ENCODE measurements at places on chromosomes 1 and 21.
A peak's percentile ranks its signal among the peaks of the same experiment; 100 is the strongest.

GRCh38 chr1:182826892-182827291, 12.3 kb upstream of the DHX9 start:
- no peak for DNase-seq

- no peak for DNase-seq
Measured at GRCh38 chr1:234690872-234691271, 80.9 kb upstream of the IRF2BP2 start.

GRCh38 chr1:244097523-244098405, 46.7 kb downstream of the ZBTB18 start:
- no peak for DNase-seq

DNA sequence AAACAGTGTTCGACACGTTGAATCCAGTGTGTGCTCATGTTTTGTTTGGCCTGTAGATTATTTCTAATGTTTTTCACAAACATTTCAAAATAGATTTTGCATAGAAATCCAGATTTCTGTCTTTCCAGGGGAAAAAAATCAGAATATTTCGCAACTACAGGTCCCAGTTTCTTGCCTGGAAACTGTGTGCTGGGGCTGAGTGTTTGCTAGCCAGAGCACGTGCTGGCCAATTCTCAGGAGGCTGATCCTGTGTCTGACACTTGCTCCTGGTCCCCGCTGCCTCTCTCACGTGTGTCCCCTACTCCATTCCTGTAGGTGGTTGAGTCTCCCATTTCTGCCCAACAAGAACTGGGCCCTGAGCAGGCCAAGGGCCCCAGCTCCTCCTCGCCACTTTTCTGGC, 2.4 kb downstream of the MAB21L3 start:
- DNase-seq = no peak

GRCh38 chr1:228734881-228735801, at the start of gene RHOU:
Gene RHOU (plus strand): TSS chr1:228735479. CDS start chr1:228735743, 264 bp downstream.
- peak; percentile 50 for DNase-seq

DNA sequence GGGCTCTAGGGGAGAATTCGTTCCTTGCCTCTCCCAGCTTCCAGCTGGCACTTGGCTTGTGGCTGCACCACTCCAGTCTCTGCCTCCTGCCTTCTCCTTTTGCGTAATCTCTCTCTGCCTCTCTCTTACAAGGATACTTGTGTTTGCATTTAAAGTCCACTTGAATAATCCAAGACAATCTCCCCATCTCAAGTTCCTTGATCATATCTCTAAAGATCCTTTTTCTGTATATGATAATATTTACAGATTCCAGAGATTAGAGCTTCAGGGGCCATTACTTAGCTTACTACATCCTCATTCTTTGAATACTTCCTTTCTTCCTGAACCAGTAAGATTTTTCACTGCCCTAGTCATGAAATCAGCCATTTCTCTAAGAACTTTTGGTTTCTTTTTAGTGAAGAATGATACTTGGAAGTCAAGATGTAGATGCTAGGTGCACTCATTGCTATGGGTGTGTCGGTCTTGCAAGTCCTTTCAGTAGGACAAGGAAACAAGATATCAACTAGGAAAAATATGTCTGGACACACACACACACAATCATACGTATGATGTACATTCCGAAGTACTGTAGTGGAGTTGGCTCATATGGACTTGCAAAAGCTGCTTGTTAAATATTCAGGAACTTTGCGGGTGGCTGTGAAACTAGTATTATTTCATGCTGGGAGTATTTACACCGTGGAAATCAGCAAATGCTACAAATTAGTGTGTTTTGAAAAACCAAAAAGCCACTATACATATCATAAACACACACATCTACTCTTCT, 20.8 kb upstream of the RLF start:
- DNase-seq = no peak

DNA sequence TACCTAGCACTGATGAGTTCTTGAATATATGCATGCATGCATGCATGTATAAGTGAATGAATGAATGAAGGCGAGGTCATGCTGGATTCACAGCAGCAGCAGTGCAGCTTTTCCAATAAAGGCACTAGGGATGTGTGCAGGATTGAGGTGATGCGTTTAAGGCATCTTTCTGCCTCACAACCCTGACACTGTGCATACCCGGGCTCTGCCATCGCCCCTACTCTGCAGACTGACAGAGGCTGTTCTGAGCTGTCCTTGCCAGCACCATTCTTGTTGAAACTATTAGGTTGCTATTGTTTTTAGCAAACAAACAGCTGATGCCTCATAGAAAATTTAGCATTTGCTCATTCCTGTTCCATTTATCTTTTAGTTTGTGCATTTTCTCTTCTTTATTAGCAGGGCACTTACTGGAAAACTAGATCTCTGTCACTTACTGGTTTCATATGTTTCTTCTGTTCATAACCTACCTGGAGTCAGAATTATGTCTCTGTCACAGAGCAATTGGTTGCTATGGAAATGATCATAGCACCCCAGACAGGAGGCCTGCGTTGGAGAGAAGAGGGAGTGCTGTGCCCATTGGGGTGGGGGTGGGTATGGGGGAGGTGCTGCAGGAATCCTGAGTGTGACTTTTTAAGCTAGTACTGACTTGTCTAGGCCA, 79.0 kb downstream of the CD58 start:
- no peak for DNase-seq

DNA sequence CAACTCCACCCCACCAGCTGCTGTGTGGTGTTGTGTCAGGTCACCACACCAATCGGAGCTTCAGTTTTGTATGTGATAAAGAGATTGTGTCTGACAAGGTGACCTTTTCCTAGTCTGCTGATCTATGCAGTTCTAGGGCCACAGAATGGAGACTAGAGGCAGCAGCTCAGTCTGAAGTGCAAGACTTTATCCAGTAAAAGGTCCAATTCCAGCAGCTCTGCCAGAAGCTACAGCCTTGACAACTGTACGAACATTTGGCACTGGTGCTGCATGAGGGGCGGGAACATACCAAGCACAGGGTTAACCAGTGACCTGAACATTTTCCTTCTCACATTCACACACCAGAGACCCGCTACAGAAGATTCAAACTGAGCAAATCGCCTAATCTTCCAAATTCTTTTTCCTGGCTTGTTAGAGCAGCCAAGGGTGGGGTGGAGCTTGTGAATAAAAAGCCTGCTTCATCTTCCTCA, 9.3 kb downstream of the FMO1 start:
- DNase-seq = no peak
